ENCODE measurements at places on chromosomes 1 and 21.

- DNase-seq: peak; percentile 69
These were observed 482.4 kb downstream of the NPHP4 start for GRCh38 chr1:5509664-5510452.

DNA sequence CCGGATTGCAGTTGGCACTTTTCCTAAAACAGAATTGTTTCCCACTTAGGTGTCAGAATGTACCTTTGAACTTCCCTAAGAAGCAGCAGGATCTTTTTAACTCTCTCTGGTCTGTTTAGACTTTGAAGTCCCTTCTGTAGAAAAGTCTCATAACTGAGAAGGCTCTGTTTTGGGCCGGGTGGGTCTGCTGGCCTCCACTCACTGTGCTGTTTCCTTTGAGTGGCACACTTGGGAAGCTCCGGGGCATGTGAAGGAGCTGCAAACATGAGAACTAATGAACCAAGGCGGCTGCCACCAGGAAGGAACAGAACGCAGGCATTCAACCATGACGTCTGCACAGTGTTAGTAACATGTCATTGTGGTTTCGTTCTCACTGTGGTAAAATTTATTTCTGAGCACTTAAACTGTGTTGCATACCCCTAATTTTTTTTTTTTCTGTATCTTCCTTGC is 19.5 kb upstream of the NCMAP start:
- peak; percentile 58 for DNase-seq

- no peak for DNase-seq
These were observed 117.8 kb downstream of the SETD4 start for GRCh38 chr21:35942211-35943144.

- DNase-seq: no peak
These were observed 20.2 kb downstream of the EXTL2 start for GRCh38 chr1:100874433-100874832.

DNA sequence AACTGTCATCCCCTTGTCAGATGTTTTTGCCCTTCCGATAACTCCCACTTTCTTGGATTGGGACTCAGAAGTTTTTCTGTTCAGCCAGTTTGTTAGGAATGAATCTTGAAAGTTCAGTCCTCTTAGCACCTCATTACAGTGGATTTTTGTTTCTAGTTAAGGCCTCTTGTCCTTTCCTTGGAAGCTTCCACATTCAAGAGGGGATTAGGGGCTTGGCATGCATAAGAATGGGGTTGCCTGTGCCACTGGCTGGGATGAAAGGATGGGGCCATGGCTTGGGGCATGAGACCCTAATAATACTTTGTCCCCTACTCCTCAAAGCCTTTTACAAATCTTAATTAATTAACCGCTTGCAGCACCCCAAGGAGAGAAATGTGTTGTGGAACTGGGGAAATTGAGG is 2.4 kb upstream of the DHDDS start:
- DNase-seq: no peak

GRCh38 chr1:215704089-215704860 is 137.2 kb downstream of the KCTD3 start:
- no peak for DNase-seq

DNA sequence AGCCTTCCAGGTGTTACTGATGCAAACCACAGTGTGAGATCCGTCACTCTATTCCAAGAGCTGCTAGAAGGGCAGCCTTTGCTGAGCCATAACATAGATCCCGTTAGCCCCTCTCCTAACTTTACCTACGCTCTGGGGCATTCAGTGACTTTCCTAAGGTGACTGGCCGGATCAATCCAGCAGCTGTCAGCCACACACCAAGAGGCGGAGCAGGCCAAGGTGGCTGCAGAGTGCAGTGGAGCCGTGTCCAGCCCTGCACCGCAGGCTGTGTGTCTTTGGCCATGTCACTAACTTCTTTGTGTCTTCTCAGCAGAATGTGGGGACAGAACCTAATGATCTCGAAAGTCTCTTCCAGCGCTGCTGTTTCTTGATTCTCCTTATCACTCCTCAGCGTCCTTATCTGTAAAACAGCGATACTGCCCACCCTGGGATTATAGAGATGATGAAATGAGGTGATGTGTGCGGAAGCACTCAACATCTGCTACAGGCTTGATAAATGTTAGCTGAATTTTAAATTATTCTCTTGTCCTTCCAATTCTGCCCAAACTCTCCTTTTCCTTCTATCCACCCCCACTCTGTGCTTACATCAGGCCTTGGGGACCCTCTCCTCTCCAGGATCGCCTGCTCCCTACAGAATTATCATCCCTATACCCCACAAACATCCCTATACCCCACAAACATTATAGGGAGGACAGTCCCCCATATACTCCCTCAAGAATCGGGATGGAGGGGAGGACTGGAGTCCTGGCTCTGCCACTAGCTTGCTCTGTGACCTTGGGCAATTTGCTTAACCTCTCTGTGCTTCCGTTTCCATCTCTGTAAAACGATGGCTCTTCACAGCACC is 25.8 kb upstream of the LRRN2 start:
- DNase-seq: no peak

DNA sequence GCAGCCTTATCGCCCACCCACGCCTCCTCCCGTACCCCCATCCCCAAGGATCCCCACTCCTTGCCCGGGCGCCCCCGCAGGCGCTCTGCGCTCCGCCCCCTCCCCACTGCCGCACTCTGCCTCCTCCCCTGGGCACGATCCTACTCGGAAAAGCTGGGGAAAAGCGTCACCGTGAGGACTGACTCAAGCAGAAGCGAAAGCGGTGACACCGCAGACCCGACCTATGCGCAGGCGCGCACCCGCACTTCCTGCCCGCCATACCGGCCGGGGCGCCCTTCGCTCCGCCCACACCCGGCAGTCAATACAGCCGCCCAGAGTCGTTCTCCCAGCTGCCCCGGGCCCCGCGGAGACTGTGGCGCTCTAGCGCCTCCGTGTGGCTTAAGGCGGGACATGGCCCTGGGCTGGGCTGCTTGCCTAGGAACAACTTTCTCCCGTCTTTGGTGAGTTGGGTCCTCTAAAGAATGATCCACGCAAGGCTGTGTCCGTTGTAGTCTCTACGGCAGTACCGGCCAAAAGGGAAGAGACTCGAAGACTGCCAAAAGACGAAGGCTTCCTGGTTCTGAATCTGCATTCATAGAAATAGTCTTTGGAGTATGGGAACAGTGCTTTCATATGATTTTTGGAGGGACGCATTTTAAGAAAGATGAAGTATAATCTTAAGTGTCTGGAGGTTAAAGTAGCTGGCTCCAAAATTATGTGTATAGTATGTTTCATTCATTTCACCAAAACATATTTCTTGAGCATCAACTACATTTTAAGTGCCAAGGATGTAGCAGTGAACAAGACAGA is at the start of gene OMA1:
TSS of gene OMA1 (minus strand) at position 207 of the 789 bp plus-strand sequence. CDS start 7,432 bp downstream, outside the sequence.
- peak; percentile 97 for DNase-seq

DNA sequence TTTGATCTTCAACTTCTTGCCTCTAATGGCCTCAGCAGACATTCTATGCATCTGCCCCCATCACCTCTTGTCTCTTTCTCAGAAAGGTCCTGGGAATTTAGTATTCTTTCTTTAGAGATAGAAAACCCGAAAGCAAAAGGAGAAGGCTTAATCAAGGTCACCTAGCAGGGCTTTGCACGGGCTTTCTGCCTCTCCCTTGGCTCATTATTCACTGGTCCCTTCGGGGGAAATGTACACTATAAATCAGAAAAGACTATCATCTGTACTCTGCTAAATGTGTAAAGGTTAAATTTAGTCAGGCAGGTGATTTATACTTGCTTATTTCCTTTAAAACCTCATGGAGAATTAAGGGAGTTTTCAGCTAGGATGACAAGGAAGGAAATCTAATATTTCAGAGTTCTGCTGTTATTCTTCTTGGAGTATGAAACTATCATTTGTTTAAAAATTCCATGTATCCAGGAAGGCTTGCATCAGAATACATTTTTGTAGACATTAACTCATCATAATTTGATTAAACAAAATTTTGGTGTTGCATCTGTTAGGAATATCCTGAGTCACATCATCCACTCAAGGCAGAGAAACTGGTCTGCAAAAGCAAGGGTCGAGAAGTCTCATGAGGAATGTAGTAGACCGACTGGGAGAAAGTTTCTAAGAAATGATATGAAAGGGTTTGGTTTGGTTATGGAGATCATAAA is 124.6 kb downstream of the GABPA start:
- no peak for DNase-seq

DNA sequence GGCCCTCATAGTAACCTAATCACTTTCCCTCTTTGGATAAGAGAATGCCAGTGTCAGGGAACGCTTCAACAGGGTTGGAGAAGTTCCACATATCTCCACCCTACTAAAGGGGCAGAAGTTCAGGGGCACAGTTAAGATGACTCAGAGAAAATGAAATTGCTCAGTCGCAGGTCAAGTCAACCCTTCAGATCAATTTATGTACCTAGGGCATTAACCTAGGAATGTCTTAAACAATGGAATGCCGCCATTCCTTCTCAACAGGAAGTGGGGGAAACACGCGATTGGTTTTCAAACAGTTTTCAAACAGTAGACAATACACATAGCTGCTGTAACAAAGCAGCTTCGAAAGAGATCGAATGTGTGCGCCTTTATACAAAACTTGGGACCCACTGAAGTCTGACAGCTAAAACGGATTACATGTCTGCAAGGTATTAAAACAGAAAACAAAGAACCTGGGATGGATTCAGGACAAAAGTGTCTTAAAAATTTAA is 897 bp downstream of the SLC25A24 start:
- DNase-seq: no peak

GRCh38 chr1:21072721-21073120 is 104.0 kb downstream of the EIF4G3 start:
- no peak for DNase-seq

DNA sequence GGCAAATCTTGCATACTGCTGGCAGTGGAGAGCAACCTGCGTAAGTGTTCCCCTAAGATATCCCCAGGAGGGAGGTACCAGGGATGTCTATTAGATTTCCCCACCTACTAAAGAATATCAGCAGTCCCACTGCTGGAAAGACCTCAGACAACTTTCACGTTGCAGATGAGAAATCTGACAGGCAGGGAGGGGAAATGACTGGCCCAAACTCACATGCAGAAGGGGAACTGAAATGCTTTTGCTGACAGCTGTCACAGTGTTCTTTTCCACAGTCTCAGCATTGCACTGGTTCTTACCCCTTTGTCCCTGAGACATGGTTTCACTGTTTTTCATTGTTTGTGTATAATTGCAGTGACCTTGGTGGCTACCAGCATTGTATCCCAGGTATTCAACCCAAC is 84.8 kb upstream of the ATP1A1 start:
- DNase-seq: no peak

Data from activated T-cell treated with anti-CD3 and anti-CD28 coated beads for 1 hour (primary cell).